ENCODE measurements at places on chromosomes 11 and 22.

GRCh38 chr11:80280737-80281136, 839.9 kb upstream of the TENM4 start:
- no peak for DNase-seq

DNA sequence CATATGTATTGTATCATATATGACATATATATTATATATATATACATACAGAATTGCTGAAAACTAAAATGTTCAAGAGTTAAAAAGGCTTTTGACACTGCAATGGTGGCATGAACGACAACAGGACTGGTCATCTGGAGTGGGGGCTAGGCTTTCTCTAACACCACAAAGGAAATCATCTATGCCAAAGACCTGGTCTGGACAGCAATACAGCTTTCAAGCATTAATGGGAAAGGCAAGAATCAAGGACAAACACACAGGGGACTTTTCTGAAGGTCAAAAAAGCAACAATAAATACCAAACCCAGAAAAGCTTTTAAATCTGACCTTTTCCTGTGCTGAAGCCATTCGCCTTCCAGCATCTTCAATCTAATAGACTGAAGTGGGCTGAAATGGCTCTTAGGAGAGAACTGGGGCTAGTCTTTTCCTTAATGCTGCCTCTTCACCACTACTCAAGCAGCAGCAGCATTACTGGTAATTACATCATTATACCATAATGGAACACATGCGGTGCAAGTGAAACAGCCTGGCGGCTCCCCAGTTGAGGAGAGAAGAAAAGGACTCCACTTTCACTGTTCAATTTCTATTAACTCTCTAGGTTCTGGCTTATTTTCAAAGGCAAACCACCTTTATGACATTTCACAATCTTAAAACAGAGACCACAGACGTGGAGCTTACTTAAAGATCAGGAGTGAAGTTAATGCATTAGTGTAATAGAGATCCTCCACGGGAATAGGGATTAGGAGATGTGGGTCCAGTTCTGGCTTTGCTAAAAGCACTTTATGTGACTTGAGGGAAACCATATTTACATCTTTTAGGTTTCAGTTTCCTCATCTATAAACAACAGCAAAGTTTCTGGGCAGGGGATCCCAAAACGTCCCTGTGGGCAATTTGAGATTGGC, 63.0 kb downstream of the GAB2 start:
- no peak for DNase-seq

- DNase-seq = no peak
Observed at GRCh38 chr11:64110465-64111375, 55.2 kb downstream of the MACROD1 start.

DNA sequence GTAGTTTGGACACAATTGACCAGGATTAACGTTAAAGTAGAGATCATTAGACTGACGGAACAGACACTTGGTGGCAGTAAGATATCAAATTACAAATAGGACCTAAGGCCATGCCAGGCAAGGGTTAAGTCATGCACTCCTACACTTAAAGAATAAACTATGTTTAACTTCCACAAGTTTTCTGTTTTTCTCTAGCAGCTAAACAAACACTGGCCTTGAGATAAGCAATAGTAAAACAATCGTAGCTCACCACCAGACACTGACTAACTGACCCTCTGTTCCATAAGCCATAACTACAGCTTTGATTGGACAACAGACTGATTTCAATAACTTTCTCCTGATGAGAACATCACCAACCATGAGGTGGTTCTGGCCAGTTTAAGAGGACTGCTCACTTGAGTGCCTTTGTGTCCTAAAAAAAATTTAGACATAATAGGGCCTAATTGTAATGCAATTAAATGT, 2.0 kb upstream of the CEP126 start:
- no peak for DNase-seq

- no peak for DNase-seq
Observed at GRCh38 chr11:120096369-120097191, 41.3 kb downstream of the TRIM29 start.

GRCh38 chr22:24865508-24865907, 59.5 kb downstream of the SGSM1 start:
- no peak for DNase-seq

DNA sequence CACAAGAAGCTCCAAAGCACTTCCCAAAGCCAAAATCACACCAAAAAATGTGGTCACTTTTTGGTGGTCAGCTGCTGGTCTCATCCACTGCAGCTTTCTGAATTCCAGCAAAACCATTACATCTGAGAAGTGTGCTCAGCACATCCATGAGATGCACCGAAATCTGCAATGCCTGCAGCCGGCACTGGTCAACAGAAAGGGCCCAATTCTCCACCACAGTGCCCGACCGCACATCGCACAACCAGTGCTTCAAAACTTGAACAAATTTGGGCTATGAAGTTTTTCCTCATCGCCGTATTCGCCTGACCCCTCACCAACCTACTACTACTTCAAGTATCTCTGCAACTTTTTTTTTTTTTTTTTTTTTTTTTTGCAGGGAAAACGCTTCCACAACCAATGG, 89.9 kb upstream of the LUZP2 start:
- no peak for DNase-seq

DNA sequence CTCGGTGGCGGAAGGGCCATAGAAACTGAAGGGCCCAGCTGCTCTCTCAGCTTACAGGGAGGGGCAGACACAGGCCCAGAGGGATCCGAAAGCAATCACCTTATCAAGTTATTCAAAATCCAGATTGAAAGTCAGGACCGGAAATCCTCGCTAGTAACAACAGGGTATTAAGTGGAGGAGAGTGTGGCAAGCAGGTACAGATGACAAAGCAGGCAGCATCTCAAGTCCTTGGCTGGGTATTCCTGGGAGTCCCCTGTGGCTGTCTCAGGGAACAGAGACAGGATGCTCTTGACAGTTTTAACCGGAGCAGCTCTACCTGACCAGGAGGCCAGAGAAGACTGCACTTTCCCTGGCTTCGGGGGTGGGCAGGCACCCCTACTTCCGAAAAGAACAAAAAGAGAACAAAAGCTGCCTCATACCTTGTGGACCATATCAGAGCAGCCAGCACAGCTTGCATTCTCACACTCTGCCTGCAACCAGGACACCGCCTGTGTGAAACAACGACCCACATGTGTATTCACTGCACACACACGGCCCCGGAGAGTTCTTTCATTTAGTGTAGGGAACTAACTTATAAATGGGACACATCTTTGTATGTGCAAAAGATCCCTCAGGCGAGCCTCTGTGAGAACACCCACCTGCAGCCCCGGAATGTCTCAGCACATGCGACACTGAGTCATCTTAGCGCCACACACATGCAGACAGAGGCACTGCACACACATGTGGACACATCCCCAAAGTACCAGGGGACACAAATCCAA, 78.3 kb downstream of the MICAL3 start:
- no peak for DNase-seq

- DNase-seq = no peak
Observed at GRCh38 chr22:48138427-48138826, 1376.0 kb downstream of the TBC1D22A start.

DNA sequence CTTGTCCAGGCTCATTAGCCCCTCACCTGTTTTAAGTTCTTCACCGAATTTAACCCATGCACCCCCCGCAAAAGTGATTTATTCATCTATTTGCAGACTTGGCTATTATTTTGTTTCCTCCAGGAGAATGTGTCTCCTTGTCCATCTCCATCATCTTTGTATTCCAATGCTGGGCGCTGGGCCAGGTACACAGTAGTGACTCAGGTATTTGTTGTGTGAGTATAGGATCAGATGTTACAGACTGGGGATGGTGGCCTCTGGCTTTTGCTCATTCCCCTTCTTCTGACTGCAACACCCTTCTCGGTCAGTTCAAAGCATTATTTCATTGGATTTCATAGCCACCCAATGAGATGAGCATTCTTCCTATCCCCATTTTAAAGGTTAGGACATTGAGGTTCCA, 408.2 kb downstream of the MN1 start:
- DNase-seq = no peak

- no peak for DNase-seq
Observed at GRCh38 chr22:21082248-21082647, 36.5 kb downstream of the LRRC74B start.

DNA sequence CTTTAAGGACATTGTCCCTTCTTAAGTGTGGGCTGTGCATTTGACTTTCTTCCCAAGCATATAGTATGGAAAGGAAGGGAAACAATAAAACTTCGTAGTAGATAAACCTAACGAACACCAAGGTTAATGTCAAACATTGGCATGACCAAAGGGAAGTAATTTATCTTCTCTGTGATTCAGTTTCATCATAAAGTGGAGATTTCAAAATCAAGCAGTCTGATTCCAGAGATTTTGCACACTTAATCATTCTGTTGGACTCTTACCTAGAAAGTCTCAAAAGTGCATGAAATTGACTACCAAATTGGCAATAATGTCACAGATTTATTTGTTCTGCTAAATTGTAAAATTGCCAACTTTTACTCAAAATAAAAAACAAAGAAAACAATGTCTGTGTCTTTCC, 559.7 kb downstream of the JRKL start:
- no peak for DNase-seq

DNA sequence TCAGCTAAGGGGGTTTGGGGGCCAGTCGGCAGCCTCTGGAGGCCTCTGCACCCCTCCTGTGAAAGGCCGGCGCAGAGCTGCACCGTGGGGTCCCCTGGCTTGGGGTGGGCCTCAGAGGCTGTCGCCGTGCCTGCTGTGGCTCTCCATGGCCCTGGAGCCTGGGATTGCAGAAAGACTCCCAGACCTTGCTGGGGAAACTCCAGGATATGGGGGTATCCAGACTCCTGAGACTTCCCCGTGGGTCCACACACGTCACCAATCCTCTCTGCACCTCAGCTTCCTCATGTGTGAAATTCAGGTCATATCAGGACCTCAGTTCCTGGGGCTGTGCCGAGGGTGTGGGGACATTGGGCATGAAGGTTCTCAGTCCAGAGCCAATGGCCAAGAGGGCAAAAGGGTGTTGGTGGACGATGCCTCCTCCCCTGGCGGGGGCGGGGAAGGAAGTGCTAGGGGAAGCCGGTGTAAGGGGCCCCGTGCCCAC, 97.1 kb downstream of the KCNQ1 start:
- DNase-seq = no peak

- no peak for DNase-seq
Observed at GRCh38 chr22:23305321-23305910, 125.1 kb downstream of the BCR start.

GRCh38 chr11:46352063-46352841, 5.0 kb downstream of the DGKZ start:
- DNase-seq = no peak

DNA sequence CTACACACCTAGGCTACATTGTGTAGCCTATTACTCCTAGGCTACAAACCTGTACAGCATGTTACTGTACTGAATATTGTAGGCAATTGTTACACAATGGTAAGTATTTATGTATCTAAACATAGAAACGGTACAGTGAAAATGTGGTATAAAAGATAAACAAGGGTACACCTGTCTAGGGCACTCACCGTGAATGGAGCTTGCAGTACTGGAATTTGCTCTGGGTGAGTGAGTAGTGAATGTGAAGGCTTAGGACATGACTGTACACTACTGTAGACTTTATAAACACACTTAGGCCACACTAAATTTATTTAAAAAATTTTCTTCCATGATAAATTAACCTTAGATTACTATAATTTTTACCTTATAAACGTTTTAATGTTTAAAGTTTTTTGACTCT, 171.7 kb upstream of the NCAM1 start:
- no peak for DNase-seq

GRCh38 chr11:28337701-28338100, 229.5 kb downstream of the METTL15 start:
- no peak for DNase-seq

GRCh38 chr11:118087931-118088330, 1.2 kb upstream of the SMIM35 start:
- DNase-seq = no peak

- no peak for DNase-seq
Observed at GRCh38 chr11:47628026-47628425, 14.3 kb downstream of the MTCH2 start.

DNA sequence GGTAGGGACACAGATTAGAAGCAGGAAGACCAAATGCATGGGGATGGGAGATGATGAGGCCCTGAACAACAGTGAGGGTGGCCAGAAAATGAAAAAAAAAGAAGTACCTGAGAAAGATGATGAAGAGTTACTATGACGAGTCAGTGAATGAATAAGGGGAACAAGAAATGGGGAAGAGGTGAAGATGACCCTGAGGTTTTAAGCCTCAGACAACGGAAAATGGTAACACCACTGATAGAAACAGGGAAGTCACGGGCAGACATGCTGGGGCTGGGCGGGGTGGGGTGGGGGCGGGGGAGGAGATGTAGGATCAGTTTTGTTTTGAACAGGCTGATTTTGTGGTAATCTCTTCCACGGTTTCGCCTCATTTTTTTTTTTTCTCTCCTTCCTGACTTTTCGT, 205.1 kb upstream of the CADM1 start:
- DNase-seq = no peak

GRCh38 chr11:93630037-93630436, 31.4 kb upstream of the CEP295 start:
- DNase-seq = no peak

GRCh38 chr11:12088047-12088481, 22.3 kb upstream of the MICAL2 start:
- no peak for DNase-seq

- no peak for DNase-seq
Observed at GRCh38 chr11:95371153-95371552, 140.2 kb upstream of the SESN3 start.

- DNase-seq = no peak
Observed at GRCh38 chr11:121132211-121132976, 31.4 kb downstream of the TECTA start.

- no peak for DNase-seq
Observed at GRCh38 chr22:37672920-37673455, 2.4 kb upstream of the LGALS1 start.

DNA sequence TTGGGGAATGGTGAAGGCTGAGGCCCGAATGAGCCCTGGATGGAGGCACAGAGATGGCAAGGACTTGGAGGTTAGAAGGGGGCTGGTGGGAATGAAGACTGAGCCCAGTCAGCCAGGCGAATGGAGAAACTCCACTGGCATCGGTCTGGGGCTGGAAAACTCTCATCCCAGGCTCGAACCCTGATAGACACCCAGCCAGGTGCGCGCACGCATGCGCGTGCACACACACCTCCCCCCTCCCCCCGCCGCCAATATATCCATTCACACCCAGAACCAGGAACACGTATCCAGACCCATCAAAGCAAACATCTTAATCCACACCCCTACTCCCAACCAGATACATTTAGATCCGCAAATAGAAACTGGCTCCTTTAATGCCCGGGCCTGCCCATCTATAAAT, 139.3 kb downstream of the CEP164 start:
- DNase-seq = no peak

GRCh38 chr11:35618497-35619115, 346 bp downstream of the FJX1 start:
- no peak for DNase-seq

DNA sequence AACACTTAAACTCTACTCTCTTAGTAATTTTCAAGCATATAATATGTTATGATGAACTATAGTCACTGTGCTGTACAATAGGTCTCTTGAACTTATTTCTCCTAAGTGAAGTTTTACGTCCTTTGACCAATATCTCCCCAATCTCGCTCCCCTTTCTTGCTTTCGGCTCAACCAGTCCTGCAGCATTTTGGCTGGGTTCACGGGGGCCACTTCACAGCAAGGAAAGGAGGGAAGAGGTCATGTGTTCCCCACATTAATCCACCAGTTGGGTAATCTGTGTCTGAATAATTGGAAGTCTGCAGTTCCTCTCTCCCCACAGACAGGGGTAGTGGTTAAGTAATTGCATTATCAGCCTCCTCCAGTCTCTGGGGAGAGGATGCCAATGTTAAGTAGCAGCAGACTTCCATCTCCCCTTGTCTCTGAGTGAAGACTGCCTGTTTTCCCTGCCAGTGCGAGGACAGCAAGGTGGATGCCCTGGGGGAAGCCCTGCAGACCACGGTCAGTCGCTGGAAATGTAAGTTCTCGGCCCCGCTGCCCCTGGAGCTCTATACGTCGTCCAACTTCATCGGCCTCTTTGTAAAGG, 59.2 kb upstream of the CRTAM start:
- DNase-seq = no peak

All from esophagus squamous epithelium (tissue), 5 donors.